Mammary microvascular endothelial cell (primary cell): ENCODE measurements at places on chromosomes 11 and 22. TPM values are rescaled to one million over a fixed set of nuclear protein-coding genes. Genes with fewer than 3 reads are reported as not detected.

Gene CRYBB3
- not detected in 2 replicates for total RNA-seq

Gene OLFML1
- total RNA-seq: not detected in 2 replicates

Gene C2CD3
- 14.2 and 14.7 TPM in 2 replicates for total RNA-seq

Gene RAB36
- 0.73 and 1.3 TPM in 2 replicates for total RNA-seq

Gene IGLL1
- total RNA-seq: not detected in 2 replicates

Gene OR2AG2
- not detected in 2 replicates for total RNA-seq

Gene FADS2
- 267 and 304 TPM in 2 replicates for total RNA-seq

Gene CD3E
- not detected in 2 replicates for total RNA-seq

Gene SAA4
- not detected in 2 replicates for total RNA-seq

Gene SLC43A3
- total RNA-seq: 56.3 and 68.5 TPM in 2 replicates

Gene BCO2
- 0.40 and 0.44 TPM in 2 replicates for total RNA-seq

Gene TRIM29
- total RNA-seq: 0.20 TPM in 1 of 2 replicates, not detected in the other

Gene ZBED4
- total RNA-seq: 13.1 and 13.5 TPM in 2 replicates

Gene CALCA
- not detected in 2 replicates for total RNA-seq

Gene CCDC116
- total RNA-seq: 0.07 and 0.20 TPM in 2 replicates

Gene RIC3
- total RNA-seq: not detected in 2 replicates

Gene LRRC75B
- total RNA-seq: 3.8 and 4.0 TPM in 2 replicates

Gene POU2AF1
- total RNA-seq: not detected in 2 replicates

Gene DRICH1
- total RNA-seq: not detected in 2 replicates

Gene CAPRIN1
- 166 and 179 TPM in 2 replicates for total RNA-seq

Gene CCDC86
- 51.2 and 54.3 TPM in 2 replicates for total RNA-seq
